Umbilical cord (tissue), 2 donors: ENCODE measurements at places on chromosomes 1 and 21. TPM values are rescaled to one million over a fixed set of nuclear protein-coding genes. Genes with fewer than 3 reads are reported as not detected.

Gene ADAM30
- total RNA-seq: 1.4 TPM

Gene RBM11
- total RNA-seq: not detected

Gene ACTL8
- total RNA-seq: 1.2 TPM

Gene TPTE
- 2.9 TPM for total RNA-seq

Gene ENAH
- total RNA-seq: 279 TPM

Gene HPDL
- not detected for total RNA-seq

Gene CA14
- total RNA-seq: 0.48 TPM

Gene DENND2D
- 13.2 TPM for total RNA-seq

Gene DSCAM
- 0.24 TPM for total RNA-seq

Gene NUAK2
- total RNA-seq: 1.2 TPM

Gene DHCR24
- total RNA-seq: 18.8 TPM

Gene SAMD13
- 12.8 TPM for total RNA-seq

Gene OTUD3
- 8.4 TPM for total RNA-seq

Gene PRMT6
- total RNA-seq: 15.2 TPM

Gene OR2T35
- total RNA-seq: 7.2 TPM
